Omental fat pad (tissue), 4 donors: ENCODE measurements at places on chromosomes 3 and 15. TPM values are rescaled to one million over a fixed set of nuclear protein-coding genes. Genes with fewer than 3 reads are reported as not detected.

Gene LRRN1
- 0.32 TPM for total RNA-seq

Gene SFMBT1
- total RNA-seq, result 7.5 TPM

Gene CX3CR1
- total RNA-seq, result 0.63 TPM

GRCh38 chr3:37489355-37489754 lies 315.0 kb upstream of the LRRFIP2 start:
- DNase-seq, result no peak

DNA sequence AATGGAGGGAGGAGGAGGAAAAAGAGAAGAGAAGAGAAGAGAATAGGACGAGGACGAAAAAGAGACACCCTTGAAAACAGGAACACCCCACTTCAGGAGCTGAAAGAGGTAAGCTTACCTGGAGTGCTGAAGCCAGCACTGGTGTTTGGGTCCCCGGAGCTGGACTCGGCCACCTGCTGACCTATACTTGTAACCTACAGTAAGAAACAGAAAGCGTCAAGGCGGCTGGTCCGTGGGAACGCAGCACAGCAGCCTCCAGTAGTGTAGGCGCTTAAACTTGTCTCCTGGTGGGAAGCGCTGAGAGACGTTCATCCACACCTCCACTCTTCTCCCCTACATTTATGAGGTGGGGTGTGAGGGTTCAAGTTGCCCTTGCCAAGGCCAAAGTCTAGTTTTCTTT lies 141.0 kb downstream of the NSMCE3 start:
- no peak for DNase-seq

- no peak for DNase-seq
Observed at GRCh38 chr3:125443923-125444322, 68.8 kb upstream of the ZNF148 start.
